ENCODE measurements at places on chromosomes 1 and 21. TPM values are rescaled to one million over a fixed set of nuclear protein-coding genes. Genes with fewer than 3 reads are reported as not detected.
A peak's percentile ranks its signal among the peaks of the same experiment; 100 is the strongest.

Gene COL9A2
- 11.2 TPM for total RNA-seq

Gene PDE9A
- 167 TPM for total RNA-seq

Gene BARHL2
- not detected for total RNA-seq

Gene C1orf115
- total RNA-seq = 53.2 TPM

GRCh38 chr1:112464501-112464900 lies 44.3 kb upstream of the WNT2B start:
- DNase-seq = peak; percentile 26

- DNase-seq = peak; percentile 49
Observed at GRCh38 chr1:150973258-150973835, 1.3 kb downstream of the CERS2 start.

DNA sequence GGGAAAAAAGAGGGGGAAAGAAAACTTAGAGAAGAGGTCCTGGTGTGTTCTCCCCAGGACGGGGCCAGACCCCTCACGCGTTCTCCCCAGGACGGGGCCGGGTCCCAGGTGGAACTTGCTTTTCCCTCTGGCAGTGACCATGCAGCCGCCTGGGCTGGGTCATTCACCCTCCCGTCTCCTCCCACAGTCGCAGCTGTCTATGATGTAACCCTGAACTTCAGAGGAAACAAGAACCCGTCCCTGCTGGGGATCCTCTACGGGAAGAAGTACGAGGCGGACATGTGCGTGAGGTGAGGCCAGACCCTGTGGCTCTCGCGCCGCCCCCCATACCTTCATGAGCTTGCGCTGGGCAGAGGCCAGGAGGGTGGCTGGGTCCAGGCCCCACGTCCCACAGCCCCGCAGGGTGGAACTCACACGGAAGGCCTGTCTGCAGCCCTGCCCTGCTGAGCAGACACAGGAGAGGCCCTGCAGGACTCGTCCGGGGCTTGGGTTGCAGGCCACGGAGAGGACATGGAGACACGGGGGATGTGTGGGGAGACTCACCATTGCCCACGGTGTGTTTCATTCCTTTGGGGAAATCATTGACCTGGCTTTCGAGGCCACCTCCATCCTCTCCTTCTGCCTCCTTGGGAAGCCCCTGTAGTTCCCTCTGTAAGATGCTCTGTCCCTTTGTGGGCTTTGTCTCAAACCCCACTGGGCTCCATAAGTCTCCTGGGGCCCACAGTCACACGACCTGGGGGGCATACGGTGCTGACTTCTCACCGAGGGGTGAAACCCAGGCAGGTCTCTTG lies 40.7 kb upstream of the TRAPPC10 start:
- no peak for DNase-seq
